ENCODE measurements at places on chromosomes 6 and 20.

DNA sequence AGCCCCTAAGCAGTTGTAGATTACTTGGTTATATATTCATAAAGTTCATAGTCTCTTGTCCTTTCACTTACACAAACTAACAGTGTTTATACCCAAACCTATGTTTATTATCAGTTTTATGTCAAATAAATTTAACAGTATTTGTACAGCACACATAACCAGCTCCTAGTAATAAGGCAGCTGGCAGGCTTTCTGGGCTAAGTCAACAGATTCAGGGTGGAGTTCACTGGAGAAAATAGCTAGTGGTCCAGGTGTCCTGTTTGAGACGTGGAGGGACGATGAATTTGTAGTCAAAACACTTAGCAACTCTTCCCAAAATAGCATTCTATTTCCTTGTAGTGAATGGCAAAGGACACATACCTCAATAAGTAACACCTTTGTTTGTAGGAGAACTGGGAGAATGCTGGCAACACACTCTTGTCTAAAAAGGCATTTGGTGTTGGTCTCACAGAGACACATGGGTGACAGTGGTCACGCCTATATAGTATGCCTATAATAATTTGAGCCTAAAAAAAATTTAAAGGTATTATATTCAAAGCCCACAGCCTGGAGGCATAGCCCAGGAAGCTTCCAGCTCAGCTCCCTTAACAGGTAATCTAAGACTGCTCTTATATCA lies 156.4 kb upstream of the CARMIL1 start:
- no peak for DNase-seq

- DNase-seq, result no peak
Observed at GRCh38 chr6:97423190-97423589, 140.2 kb upstream of the MMS22L start.

DNA sequence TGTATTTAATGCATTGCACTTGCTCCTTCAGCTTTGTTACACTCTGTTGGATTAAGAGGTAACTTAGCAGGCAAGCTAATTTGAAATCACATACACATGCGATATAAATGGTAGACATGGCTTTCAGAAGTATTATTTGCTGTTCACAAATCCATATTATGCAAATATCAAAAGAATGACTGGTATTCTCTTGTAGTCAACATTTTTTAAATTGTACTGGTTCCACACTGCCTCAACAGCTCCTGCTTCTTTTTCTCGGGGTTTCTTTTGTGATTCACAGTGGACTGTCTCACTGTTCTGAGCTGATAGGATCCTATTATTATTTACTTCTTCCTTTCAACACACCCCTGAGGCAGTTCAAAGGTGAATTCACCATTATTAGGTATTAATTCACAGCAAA lies 927.4 kb downstream of the KIF16B start:
- no peak for DNase-seq

GRCh38 chr6:81242624-81243023 lies 509.9 kb downstream of the TENT5A start:
- no peak for DNase-seq
